ENCODE measurements at places on chromosomes 5 and 9.

GRCh38 chr9:91127653-91128052 is 234.1 kb downstream of the AUH start:
- DNase-seq: no peak

DNA sequence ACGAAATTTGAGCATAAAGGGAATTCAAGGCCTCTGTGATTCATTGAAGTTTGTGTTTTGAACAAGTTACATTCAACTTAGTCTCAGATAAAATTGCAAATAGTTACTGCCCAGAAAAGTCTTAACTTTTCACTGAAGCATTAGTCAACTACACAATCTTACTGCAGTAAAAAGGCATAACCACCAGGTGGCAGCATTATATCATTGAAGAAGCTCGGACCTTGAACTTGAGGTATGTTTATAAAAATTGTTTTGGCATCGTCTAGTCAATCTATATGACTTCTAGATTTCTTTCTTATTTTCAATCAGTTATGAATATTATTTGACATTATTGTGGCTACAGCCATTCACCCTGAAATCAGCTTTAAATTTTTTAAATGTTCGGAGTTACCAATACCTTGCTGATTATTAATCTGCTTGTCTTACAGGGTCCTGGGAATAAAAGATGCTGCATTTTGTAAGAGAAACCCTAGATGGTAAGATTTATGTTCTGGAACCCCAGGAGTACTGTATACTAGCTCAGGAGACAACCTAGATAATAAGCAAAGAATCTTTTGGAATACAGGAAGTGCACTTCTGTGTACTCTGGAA is 83.9 kb upstream of the GRAMD2B start:
- peak; percentile 49 for DNase-seq

DNA sequence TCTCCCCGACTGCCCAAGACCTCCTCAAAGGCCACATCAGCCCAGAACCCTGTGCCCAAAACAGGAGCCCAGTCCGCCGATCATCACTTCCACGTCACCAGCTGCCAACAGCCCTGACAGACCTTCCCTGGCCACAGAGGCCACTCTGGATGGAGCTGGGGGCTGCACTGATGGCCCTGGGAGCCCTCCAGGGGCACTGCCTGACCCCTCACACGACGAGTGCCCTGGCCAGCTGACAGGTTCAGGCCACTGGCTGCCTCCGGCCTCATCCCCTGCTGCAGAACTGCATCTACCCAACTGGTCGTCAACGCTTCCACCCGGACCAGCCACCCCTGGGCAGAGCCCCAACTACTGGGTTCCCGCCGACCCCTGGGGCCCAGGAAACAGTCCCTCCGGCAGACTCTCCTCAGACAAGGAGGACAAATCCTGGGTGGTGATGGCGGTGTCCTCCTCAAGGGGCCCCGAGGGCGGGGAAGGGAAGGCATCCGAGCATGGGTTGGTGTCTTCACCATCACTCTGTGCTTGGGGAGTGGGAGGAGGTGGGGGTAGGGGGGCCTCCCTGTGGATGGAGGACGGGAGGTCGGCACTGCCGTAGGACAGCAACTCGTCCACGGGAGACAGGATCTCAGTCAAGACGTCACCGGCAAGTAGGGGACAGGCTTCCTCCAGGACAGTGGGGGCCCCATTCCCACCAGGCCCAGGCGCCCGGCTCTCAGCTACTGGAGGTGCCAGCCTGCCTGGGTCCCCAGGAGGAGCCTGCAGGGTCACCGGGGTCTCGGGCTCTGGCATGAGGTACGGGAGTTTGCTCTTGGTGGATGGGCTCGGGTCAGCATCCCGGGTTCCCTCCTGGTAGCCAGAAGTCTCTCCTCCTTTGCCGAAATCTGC is 7.9 kb upstream of the QSOX2 start:
- DNase-seq: no peak

- DNase-seq: no peak
These were observed 178.4 kb downstream of the GNA14 start for GRCh38 chr9:77469515-77470231.

DNA sequence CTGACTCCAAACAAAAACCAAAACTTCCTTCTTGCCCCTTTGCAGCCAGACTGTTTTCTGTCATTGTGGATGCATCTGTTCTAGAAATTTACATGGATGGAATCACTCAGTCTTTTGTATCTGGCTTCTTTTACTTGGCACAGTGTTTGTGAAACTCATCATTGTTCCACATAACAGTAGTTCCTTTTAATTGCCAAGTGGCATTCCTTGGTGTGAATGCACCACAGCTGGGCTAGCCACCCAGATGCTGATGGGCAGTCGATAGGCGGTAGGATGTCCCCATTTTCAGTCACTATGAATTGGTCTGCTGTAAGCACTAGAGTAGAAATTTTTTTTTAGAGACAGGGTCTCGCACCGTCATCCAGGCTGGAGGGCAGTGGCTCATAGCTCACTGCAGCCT is 6.3 kb upstream of the CLPTM1L start:
- no peak for DNase-seq

- DNase-seq: no peak
These were observed 31.7 kb upstream of the AFAP1L1 start for GRCh38 chr5:149239917-149240316.

DNA sequence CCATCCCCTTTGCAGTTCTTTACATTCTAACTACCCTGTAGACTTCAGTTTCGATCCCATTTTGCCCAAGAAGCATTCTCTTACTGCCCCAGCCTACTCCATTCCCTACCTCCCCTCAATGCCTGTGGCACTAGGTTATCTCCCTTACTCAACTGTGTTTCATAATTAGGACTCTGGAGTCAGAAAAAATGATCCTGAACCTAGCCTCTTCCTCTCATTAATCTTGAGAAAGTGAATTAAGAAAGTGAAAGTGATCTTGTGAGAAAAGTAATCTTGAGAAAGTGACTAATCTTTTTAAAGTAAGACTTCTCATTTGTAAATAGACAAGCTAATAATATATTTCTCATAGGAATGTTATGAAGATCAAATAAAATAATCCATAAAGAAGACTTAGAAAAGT is 444.0 kb upstream of the TRPC7 start:
- DNase-seq: no peak

- DNase-seq: no peak
These were observed 6.0 kb upstream of the RXRA start for GRCh38 chr9:134320126-134320867.

DNA sequence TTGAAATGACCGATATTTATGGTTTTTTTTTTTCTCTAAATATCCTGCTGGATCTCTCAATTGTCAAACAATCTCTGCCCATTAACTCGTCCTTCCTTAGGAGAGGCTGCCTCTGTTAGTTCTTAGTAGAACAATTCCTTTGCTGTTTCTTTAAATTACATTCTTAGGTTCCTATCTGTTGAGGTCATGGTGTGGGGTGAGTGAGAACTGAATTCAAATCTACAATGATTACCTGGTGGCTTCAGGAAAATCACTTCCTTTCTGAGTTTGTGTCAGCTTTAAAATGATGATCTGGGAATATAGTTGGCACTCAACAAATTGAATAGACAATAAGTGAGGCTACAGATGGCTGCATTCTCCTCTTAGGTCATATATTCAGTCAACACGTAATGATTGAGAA is 82.1 kb upstream of the TNFSF8 start:
- no peak for DNase-seq

Data from right lung (tissue), 10 donors.